Activated CD4-positive, alpha-beta T cell treated with anti-CD3 and anti-CD28 coated beads, Interleukin-2, amount 10 ng/mL, durations not matched to agents 7 days and 5 days (primary cell): ENCODE measurements at places on chromosomes 2 and 18.

DNA sequence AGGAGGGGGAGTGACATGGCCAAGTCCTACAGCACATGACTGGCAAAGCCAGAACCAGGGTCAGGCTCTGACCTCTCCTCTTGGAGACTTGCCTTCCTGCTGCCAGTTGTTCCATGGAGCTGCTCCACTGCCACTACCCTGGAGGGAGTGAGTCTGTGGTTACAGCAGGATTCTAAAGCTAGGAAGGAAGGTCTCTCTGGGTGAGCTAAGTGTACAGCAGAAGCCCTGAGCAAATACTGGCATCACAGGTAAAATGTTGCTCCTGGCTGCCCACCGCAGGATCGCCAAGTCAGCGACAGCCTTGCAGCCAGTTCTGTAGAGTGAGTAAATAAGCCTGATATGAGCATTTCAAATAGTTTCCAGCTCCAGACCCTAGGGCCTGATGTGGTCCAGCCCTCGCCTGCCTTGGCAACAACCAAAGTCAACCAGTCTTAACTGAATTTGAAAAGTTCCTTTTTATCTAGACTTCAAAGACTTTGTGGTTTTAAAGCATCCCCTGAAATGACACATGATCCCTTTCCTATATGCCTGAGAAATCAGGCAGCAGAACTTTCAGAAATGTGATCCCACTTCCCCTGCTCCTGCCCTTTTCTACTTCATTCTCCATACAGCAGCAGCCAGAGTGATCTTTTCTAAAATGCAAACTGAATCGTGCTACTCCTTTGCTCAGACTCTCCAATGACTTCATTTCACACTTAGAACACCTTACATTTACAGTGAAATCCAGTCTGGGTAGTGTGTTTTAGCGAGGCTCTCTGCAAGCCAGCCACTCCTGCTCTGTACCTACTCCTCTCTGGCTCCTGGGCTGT is 114.3 kb downstream of the MGAT5 start:
- no peak overlapping the region for H3K27ac ChIP-seq
- peaks cover 27% of the 10 kb centered on the region for H3K36me3 ChIP-seq
- no peaks in the 10 kb centered on the region for H3K27me3 ChIP-seq
- no peak for DNase-seq
- no peak overlapping the region for H3K4me3 ChIP-seq
- H3K4me1 ChIP-seq = peaks cover 22% of the 10 kb centered on the region

GRCh38 chr2:109195193-109196045 is 66.4 kb downstream of the SH3RF3 start:
- no peak for DNase-seq
- H3K36me3 ChIP-seq = no peaks in the 10 kb centered on the region
- no peak overlapping the region for H3K27ac ChIP-seq
- H3K27me3 ChIP-seq = peaks cover 17% of the 10 kb centered on the region

DNA sequence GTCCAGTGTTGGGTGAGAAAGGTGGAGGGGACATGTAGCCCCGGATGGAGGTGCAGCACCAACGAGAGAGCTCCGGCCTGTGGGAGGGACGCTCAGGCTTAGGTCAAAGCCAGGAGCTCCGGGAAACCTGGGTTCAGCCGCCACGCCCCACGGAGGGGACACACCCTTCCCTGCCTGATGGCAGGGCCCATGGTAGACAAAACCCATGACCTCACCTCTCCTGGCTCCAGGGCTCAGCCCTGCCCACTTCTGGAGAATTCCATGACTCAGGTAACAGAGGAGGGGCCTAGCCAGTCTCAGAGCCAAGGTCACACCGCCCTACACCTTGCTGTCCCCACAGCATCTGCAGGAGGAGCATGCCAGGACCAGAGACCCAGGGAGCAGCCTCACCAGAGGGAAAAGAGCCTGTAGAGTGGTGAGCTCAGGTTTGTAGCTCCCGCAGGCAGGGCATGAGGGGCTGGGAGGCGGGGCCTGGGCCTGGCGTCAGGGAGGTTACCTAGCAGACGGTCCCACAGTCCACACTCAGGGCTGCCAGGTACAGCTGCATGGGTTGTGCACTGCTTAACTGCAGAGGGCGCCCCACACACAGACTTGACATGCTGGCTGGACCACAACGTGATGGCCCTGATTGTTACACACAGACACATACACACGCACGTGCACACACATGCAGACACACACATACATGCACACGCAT is 70.8 kb upstream of the SMAD7 start:
- peaks cover 17% of the 10 kb centered on the region for H3K4me1 ChIP-seq
- H3K27ac ChIP-seq = no peak overlapping the region

DNA sequence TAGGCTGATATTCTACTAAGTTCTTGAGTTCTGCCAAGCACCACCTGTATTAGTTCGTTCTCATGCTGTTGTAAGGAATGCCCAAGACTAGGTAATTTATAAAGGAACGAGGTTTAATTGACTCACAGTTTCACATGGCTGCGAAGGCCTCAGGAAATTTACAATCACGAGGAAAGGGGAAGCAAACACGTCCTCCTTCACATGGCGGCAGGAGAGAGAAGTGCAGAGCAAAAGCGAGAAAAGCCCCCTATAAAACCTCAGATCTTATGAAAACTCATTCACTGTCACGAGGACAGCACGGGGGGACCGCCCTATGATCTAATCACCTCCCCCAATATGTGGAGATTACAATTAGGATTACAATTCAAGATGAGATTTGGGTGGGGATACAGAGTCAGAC is 47.7 kb upstream of the YWHAQ start:
- DNase-seq = no peak
- no peak overlapping the region for H3K4me3 ChIP-seq
- no peak overlapping the region for H3K27ac ChIP-seq
- H3K4me1 ChIP-seq = peaks cover 20% of the 10 kb centered on the region

DNA sequence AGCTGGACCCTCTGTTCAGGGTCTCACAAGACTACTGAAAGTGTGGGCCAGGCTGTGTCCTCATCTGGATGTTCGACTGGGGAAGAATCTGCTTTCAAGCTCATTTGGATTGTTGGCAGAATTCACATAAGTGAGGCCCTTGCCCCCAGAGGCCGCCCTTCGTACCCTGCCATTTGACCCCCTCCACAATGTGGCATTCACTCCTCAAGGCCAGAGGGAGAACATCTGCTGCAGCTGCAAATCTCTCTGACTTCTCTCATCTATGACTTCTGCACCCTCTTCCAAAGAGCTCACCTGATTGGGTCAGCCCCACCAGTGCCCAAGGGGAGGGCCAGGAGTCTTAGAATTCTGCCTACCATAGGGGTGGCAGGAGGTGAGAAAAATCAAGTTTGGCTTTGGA is 3.9 kb upstream of the CNDP2 start:
- no peak overlapping the region for H3K27ac ChIP-seq
- no peak for DNase-seq
- H3K4me3 ChIP-seq = no peak overlapping the region
- no peaks in the 10 kb centered on the region for H3K36me3 ChIP-seq
- peaks cover 15% of the 10 kb centered on the region for H3K4me1 ChIP-seq

DNA sequence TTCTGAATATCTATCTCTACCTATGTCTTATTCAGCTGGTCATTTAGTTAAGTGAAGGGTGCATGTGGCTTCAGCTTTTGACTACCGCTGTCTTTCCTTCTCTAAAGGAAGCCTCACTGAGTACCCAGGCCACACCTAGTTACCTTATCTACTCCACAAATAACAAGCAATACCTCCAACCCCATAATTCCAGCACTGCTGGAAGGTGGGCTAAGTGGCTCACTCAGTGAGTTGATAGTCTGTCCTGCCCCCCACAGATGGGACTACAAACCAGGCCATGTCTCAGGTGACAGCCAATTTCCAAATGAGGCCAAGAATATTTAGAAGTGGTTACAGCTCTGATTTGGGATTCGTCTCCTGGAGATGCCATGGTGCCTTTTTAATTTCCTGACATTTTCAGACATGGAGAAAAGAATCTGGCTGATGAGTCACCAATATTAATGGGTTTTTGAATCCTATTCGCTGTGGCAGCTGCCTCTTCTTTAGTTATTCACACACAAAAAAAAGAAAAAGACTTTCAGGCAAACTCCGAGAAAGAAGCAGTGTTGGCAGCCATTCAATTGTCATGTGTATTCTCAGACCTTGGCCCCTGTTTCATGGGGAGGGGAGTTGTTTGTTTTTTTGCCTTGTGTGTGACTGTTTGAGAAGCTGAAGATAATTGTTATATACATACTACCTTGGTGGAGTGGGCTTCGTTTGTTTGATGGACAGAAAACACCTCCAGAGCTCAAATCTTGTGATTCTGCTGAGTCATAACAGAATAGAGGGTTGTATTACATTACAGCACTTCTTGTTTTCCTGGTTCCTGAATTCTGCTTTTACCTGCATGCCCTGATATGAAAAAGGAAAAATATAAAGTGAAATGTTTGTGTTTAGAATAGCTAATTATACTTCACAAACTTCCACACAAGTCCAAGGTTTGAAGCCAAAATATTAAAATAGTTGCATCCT is 64.2 kb downstream of the SCG2 start:
- H3K4me1 ChIP-seq = no peaks in the 10 kb centered on the region
- no peaks in the 10 kb centered on the region for H3K36me3 ChIP-seq
- no peaks in the 10 kb centered on the region for H3K27me3 ChIP-seq
- DNase-seq = no peak
- H3K27ac ChIP-seq = no peak overlapping the region
- H3K4me3 ChIP-seq = no peak overlapping the region

DNA sequence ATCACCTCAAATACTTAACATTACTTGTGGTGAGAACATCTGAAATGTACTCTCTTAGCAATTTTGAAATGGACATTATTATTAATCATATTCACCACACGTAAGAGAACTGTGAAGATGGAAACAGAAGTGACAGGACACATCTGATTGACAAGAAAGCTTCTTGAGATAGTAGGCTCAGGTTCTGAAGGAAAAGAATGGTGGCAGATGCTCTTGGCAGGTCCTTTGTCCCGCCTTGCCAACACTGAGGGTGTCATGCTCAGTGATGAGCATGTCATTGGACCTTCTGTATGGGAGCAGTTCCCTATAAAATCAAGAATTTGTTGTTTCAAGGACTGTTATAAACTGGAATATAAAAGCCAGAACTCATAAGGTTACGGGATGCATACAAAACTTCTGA is 428.1 kb downstream of the THSD7B start:
- H3K36me3 ChIP-seq = no peaks in the 10 kb centered on the region
- no peaks in the 10 kb centered on the region for H3K4me1 ChIP-seq
- H3K4me3 ChIP-seq = no peak overlapping the region
- no peaks in the 10 kb centered on the region for H3K27me3 ChIP-seq
- H3K27ac ChIP-seq = no peak overlapping the region
- no peak for DNase-seq

- H3K27me3 ChIP-seq = peaks cover 8% of the 10 kb centered on the region
- no peak overlapping the region for H3K4me3 ChIP-seq
- H3K4me1 ChIP-seq = no peaks in the 10 kb centered on the region
These were observed 54.1 kb upstream of the SLC38A11 start for GRCh38 chr2:165009466-165009865.

- no peak overlapping the region for H3K4me3 ChIP-seq
- DNase-seq = no peak
- peaks cover 52% of the 10 kb centered on the region for H3K36me3 ChIP-seq
- H3K27me3 ChIP-seq = no peaks in the 10 kb centered on the region
These were observed 8.0 kb downstream of the COX5B start for GRCh38 chr2:97653874-97654273.

- H3K27me3 ChIP-seq = no peaks in the 10 kb centered on the region
- DNase-seq = no peak
- no peak overlapping the region for H3K4me3 ChIP-seq
- H3K4me1 ChIP-seq = peaks cover 66% of the 10 kb centered on the region
- peaks cover 4% of the 10 kb centered on the region for H3K36me3 ChIP-seq
- H3K27ac ChIP-seq = no peak overlapping the region
These were observed 121.6 kb downstream of the ARL4C start for GRCh38 chr2:234375176-234375880.

GRCh38 chr2:178193496-178193822 is 853 bp upstream of the OSBPL6 start:
- peaks cover 9% of the 10 kb centered on the region for H3K4me1 ChIP-seq
- DNase-seq = peak; percentile 7
- H3K27ac ChIP-seq = no peak overlapping the region
- peak overlapping the region; percentile 72 for H3K4me3 ChIP-seq

DNA sequence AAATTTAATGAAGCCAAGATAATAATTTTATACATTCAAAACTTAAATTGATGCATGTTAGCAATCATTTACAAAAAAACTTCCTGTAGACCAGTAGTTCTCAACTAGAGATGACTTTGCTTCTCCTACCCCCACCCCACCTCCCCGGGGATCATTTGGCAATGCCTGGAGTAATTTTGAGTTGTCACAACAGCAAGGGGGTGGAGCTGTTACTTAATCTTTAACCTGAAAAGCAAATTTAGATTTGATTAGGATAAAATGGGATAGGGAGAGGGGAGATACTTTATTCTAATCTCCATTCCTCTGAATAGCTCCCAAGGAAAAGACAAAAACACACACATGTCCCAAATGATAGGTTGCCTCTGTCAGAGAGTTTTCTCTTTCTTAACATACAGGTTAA is 4.2 kb downstream of the SLC40A1 start:
- no peak for DNase-seq
- H3K27me3 ChIP-seq = peaks cover 9% of the 10 kb centered on the region
- peaks cover 18% of the 10 kb centered on the region for H3K4me1 ChIP-seq

GRCh38 chr18:54388203-54389142 is 30.8 kb downstream of the C18orf54 start:
- peak; percentile 37 for DNase-seq
- no peaks in the 10 kb centered on the region for H3K36me3 ChIP-seq
- H3K27ac ChIP-seq = no peak overlapping the region
- H3K27me3 ChIP-seq = no peaks in the 10 kb centered on the region
- no peak overlapping the region for H3K4me3 ChIP-seq

GRCh38 chr2:145016711-145017110 is 496.8 kb upstream of the ZEB2 start:
- no peak for DNase-seq
- H3K27ac ChIP-seq = no peak overlapping the region
- H3K36me3 ChIP-seq = no peaks in the 10 kb centered on the region
- H3K4me3 ChIP-seq = no peak overlapping the region
- H3K4me1 ChIP-seq = no peaks in the 10 kb centered on the region

- H3K27ac ChIP-seq = no peak overlapping the region
- H3K4me3 ChIP-seq = no peak overlapping the region
- no peak for DNase-seq
- H3K4me1 ChIP-seq = no peaks in the 10 kb centered on the region
- no peaks in the 10 kb centered on the region for H3K36me3 ChIP-seq
- H3K27me3 ChIP-seq = no peaks in the 10 kb centered on the region
These were observed 3.6 kb downstream of the TTR start for GRCh38 chr18:31595121-31595771.
